Activated T-helper 1 cell treated with anti-CD3 and anti-CD28 coated beads, Interleukin-2, amount 50 U/mL, for 16 hours (primary cell): ENCODE measurements at places on chromosomes 2 and 18.

- DNase-seq = no peak
Measured at GRCh38 chr2:152962446-152962845, 244.0 kb downstream of the ARL6IP6 start.

- DNase-seq = no peak
Measured at GRCh38 chr2:55871637-55872036, 51.9 kb downstream of the EFEMP1 start.

DNA sequence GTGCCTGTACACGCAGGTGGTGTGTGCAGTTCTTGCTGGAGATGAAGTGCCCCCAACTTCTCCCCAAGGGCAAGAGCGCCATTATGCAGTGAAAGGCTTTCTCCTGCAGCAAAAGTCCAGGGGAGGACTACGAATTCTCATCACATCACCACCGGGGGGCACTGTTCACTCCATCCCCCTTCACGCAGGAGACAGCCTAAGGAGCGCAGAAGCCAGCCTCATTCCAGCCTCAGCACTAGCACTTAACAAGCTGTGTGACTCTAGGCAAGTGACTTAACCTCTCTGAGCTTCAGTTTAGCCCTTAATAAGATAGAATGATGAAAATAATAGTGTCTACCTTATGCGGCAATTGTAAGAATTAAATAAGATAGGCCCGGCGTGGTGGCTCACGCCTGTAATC is 32.3 kb downstream of the DNMT3A start:
- DNase-seq = peak; percentile 40

DNA sequence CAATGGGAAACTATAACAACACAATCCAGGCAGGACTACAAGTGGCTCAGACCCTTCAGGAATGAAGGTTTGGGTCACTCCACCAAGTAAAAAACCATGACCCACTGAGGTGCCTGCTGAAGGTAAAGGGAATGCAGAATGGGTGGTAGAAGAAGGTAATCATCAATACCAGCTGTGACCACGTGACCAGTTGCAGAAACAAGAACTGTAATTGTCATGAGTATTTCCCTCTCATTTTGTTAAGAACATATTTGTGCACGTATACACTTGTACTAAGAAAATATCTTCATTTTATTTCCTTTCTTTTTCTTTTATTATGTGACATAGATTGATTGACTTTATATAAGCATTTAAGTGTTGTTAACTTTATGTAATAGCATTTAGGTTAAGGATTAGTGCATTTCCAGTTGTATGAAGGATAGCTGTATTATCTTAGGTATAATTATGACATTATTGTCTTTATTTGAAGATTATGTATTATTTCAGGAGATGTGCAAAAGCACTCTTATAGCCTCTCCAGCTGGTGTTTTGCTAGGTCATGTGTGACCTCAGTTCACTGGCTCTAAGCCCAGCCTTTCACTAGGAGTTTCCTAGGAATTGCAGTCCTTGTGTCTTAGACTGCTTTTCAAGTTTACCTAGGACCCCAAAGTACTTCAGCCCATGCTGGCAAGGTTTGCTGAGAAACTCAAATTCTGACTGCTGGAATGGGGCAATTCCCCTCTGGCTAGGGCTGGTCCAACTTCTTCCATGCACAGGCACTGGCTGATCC is 125.7 kb upstream of the DPP10 start:
- DNase-seq = no peak

- no peak for DNase-seq
Measured at GRCh38 chr2:141331127-141331526, 799.7 kb downstream of the LRP1B start.

- DNase-seq = no peak
Measured at GRCh38 chr2:112155331-112156151, 17.4 kb downstream of the FBLN7 start.
